Ovary (tissue), 10 donors: ENCODE measurements at places on chromosomes 2 and 18. TPM values are rescaled to one million over a fixed set of nuclear protein-coding genes. Genes with fewer than 3 reads are reported as not detected.

DNA sequence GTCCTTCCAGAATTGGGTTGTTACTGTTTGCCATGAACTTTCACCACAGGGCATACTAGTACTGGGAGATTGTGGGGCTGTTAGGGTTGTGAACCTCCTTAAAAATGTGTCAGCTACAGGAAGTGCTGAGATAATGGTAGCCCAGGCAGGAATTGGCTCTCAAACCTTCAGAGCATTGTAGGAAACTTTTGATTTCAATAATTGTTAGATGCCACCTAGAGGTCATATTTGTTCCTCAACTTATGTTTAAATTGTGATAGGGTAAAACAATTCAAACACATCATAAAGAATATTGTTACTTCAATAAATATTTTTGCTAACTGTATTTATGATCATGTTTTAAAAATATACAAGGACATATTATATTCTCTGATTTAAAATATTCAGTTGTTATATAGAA lies 594.6 kb downstream of the ADCYAP1 start:
- no peak for DNase-seq
- H3K36me3 ChIP-seq, result no peaks in the 10 kb centered on the region
- no peaks in the 10 kb centered on the region for H3K4me1 ChIP-seq
- no peaks in the 10 kb centered on the region for H3K27me3 ChIP-seq

- peak; percentile 82 for DNase-seq
- H3K36me3 ChIP-seq, result no peaks in the 10 kb centered on the region
- H3K27me3 ChIP-seq, result no peaks in the 10 kb centered on the region
- H3K4me1 ChIP-seq, result no peaks in the 10 kb centered on the region
Observed at GRCh38 chr2:85551698-85552678, 9.3 kb downstream of the GGCX start.

DNA sequence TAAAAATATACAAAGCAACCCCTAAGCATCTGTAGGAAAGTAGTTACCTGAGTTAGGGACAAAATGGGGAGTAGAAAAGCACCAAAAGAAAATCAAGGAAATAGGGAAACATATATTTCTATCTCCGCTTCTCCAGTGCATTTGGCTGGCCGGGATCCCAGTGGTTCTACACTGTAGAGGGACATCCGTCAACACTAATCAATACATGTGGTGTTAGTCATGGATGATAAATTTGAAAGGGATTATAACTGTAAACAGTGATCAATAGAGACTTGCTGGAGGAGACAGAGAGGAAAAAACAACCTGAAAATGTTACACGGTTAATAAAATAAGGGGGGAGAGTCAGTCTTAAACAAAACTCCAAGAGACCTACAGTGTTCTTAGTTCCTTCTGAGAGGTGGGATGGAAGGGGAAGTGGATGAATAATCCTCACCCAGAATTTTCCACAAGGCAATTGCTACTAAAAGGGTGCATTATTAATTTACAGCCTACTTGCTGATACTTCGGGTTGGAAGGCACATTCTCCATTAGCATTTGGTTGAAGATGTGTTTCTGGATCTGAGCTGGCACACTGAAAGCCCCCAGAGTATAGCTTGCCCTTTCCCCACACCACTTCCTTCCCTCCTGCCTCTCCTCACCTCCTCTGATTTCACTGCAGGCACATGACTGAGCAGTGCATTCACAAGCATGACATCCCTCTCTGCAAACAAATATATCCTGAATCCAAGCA lies 530.0 kb downstream of the BCL11A start:
- no peak overlapping the region for H3K4me3 ChIP-seq
- H3K36me3 ChIP-seq, result no peaks in the 10 kb centered on the region
- no peaks in the 10 kb centered on the region for H3K27me3 ChIP-seq
- no peak overlapping the region for H3K27ac ChIP-seq
- DNase-seq, result no peak

The PASK gene
- total RNA-seq, result 9.6 TPM

- no peak overlapping the region for H3K4me3 ChIP-seq
- no peaks in the 10 kb centered on the region for H3K27me3 ChIP-seq
- no peaks in the 10 kb centered on the region for H3K4me1 ChIP-seq
- H3K36me3 ChIP-seq, result no peaks in the 10 kb centered on the region
- H3K27ac ChIP-seq, result no peak overlapping the region
Observed at GRCh38 chr2:149000158-149000938, 38.2 kb upstream of the LYPD6B start.

The IL1R1 gene
- 6.5 TPM for total RNA-seq

GRCh38 chr2:75311993-75312392 lies 112.7 kb upstream of the TACR1 start:
- no peaks in the 10 kb centered on the region for H3K4me1 ChIP-seq
- H3K36me3 ChIP-seq, result no peaks in the 10 kb centered on the region
- H3K27me3 ChIP-seq, result no peaks in the 10 kb centered on the region
- no peak overlapping the region for H3K4me3 ChIP-seq
- H3K27ac ChIP-seq, result no peak overlapping the region

- DNase-seq, result peak; percentile 42
- H3K27ac ChIP-seq, result no peak overlapping the region
Observed at GRCh38 chr2:106104332-106105062, 89.6 kb downstream of the UXS1 start.

DNA sequence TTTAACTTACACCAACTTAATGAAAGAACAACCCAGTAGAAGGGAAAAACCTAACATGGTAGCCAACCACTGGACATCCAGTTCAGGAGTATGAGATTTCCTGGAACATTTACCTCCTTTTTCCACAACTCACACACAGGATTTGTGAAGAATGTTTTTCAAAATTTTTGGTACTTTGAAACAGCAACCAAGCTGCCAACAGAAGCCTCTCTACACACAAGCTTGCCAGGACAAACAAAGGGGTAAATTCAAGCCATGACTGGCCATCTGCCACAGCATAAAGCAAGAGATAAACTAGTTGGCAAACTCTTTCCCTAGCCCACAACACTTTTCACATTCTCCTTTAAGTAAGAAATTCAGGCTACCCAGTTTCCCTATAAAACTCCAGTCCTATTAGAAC lies 21.4 kb downstream of the MGAT4A start:
- no peak for DNase-seq
- H3K4me1 ChIP-seq, result peaks cover 3% of the 10 kb centered on the region
- no peaks in the 10 kb centered on the region for H3K36me3 ChIP-seq
- H3K4me3 ChIP-seq, result no peak overlapping the region
- no peaks in the 10 kb centered on the region for H3K27me3 ChIP-seq
- H3K27ac ChIP-seq, result no peak overlapping the region

The CAPN14 gene
- 0.08 TPM for total RNA-seq

DNA sequence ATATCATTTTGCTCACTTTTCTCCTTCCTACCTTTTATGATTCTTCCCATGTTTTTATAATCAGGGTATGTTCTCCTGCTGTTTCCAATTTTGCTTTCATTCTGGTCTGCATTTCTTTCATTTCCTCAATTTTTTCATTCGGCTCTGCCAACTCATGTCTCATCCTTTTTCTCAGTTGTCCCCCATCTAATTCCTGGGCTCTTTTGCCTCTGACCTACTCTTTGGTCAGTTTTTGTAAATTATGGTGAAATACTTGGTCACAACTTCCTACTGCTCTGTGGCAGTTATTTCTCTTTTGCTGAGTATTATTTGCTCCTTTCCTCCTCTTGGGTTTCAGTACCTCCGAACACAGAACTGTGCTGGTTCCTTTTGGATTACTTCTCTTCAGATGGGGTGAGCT lies 27.5 kb downstream of the MYO7B start:
- H3K4me1 ChIP-seq, result no peaks in the 10 kb centered on the region
- no peaks in the 10 kb centered on the region for H3K36me3 ChIP-seq
- H3K27me3 ChIP-seq, result no peaks in the 10 kb centered on the region
- H3K4me3 ChIP-seq, result no peak overlapping the region

DNA sequence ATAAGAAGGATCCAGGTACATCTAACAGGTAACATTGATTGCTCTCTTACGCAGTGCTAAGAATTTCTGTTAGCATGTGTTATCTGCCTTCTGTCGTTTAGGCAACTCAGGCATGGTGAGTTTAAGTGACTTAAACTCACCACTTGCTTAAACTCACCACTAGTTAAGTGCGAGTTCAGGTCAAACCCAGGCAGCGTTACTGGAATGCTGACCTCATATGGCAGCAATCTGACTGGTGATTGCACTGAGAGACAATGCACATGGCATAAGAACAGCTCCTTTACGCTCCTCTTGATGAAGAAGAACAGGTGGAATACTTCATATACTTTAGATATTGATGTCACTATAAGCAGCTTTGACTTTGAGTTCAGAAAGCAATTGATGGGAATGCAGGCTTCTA lies 954.1 kb downstream of the SOCS6 start:
- no peaks in the 10 kb centered on the region for H3K4me1 ChIP-seq
- H3K4me3 ChIP-seq, result no peak overlapping the region
- no peaks in the 10 kb centered on the region for H3K27me3 ChIP-seq

The CPO gene
- 0.23 TPM for total RNA-seq

The TSPYL6 gene
- total RNA-seq, result 0.10 TPM

The ATP8B1 gene
- 3.8 TPM for total RNA-seq

The COPS9 gene
- 169 TPM for total RNA-seq

The CFC1 gene
- total RNA-seq, result not detected

GRCh38 chr2:168611091-168611490 lies 155.0 kb downstream of the CERS6 start:
- peaks cover 1% of the 10 kb centered on the region for H3K4me1 ChIP-seq
- H3K36me3 ChIP-seq, result no peaks in the 10 kb centered on the region
- no peak overlapping the region for H3K27ac ChIP-seq
- no peak for DNase-seq

- H3K27ac ChIP-seq, result no peak overlapping the region
- DNase-seq, result no peak
Observed at GRCh38 chr18:49041435-49042245, 90.9 kb upstream of the SMAD7 start.

- peaks cover 49% of the 10 kb centered on the region for H3K4me1 ChIP-seq
- peak overlapping the region; percentile 90 for H3K27ac ChIP-seq
- no peaks in the 10 kb centered on the region for H3K27me3 ChIP-seq
- H3K36me3 ChIP-seq, result no peaks in the 10 kb centered on the region
- H3K4me3 ChIP-seq, result no peak overlapping the region
Observed at GRCh38 chr2:20615068-20615465, 35.8 kb downstream of the HS1BP3 start.

DNA sequence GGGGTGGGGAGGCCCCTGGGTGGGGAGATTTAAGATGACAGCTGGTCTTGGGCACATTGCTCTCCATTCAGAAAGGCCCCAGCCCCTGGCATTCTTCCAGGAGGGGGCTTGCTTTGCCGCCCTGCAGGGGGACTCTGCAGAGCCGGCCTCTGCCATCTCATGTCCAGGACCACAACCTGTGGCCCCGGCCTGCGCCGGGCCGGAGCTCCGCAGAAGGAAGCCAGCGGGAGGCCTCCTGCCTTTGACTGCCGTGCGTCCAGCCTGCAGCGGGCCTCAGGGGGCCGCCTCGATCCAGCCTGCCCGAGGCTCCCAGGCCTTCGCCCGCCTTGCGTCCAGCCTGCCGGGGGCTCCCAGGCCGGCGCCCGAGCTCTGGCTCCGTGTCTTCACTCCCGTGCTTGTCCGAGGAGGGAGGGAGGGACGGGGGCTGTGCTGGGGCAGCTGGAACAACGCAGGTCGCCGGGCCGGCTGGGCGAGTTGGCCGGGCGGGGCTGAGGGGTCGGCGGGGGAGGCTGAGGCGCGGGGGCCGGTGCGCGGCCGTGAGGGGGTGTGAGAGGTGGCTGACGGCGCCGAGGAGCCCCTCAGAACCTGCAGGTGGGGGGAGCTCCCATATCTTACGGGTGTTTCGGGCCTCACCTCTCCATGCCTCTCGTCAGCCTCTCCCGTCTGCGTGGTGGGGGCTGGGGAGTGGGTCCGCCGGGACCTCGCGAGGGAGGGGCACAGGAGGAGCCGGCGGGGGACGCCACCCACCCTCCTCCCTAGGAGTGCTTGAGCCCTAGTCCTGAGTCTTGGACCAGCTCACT lies 20.4 kb downstream of the GPC1 start:
- peaks cover 19% of the 10 kb centered on the region for H3K4me1 ChIP-seq
- peak overlapping the region; percentile 8 for H3K4me3 ChIP-seq
- no peaks in the 10 kb centered on the region for H3K36me3 ChIP-seq
- no peaks in the 10 kb centered on the region for H3K27me3 ChIP-seq
- peak; percentile 63 for DNase-seq

GRCh38 chr2:3523551-3524041 lies 4.3 kb upstream of the ADI1 start:
- H3K27me3 ChIP-seq, result no peaks in the 10 kb centered on the region
- no peak overlapping the region for H3K27ac ChIP-seq
- H3K4me3 ChIP-seq, result no peak overlapping the region
- peaks cover 13% of the 10 kb centered on the region for H3K4me1 ChIP-seq

GRCh38 chr2:176833671-176834070 lies 378.9 kb upstream of the HNRNPA3 start:
- H3K27ac ChIP-seq, result no peak overlapping the region
- H3K36me3 ChIP-seq, result no peaks in the 10 kb centered on the region
- no peak for DNase-seq
- H3K4me3 ChIP-seq, result no peak overlapping the region

GRCh38 chr2:88575051-88575450 lies 52.2 kb downstream of the EIF2AK3 start:
- no peaks in the 10 kb centered on the region for H3K36me3 ChIP-seq
- DNase-seq, result no peak
- H3K27ac ChIP-seq, result no peak overlapping the region
- H3K4me1 ChIP-seq, result no peaks in the 10 kb centered on the region
- H3K27me3 ChIP-seq, result no peaks in the 10 kb centered on the region

DNA sequence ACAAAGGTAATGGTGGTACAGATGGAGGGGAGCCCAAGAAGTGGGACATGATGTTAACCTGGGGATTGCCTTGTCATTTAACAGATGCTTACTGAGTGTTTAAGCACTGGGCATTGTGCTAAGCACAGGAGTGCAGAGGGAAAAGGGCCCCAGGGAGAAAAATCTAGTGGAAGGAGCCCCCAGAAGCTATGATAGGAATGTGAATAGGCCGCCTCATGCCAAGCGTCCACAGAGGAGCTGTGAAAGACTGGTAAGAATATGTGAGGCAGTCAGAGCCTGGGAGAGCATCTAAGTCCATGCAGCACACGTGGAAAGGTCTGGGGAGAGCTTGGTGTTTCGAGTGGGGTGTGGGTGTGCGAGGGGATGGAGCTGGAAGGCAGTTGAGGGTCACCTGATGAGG lies 5.5 kb downstream of the ZNF532 start:
- no peak overlapping the region for H3K27ac ChIP-seq
- H3K27me3 ChIP-seq, result no peaks in the 10 kb centered on the region

GRCh38 chr18:46071653-46072375 lies at the start of gene PSTPIP2:
Gene PSTPIP2 (minus strand): TSS chr18:46072260. CDS start chr18:46072188, 72 bp downstream.
- no peaks in the 10 kb centered on the region for H3K36me3 ChIP-seq
- peaks cover 9% of the 10 kb centered on the region for H3K4me1 ChIP-seq
- H3K27ac ChIP-seq, result no peak within 1 kb of the TSS
- no peaks in the 10 kb centered on the region for H3K27me3 ChIP-seq
- peak within 1 kb of the TSS; percentile 84 for H3K4me3 ChIP-seq
- DNase-seq, result peak; percentile 67

The VWA3B gene
- total RNA-seq, result 0.99 TPM

The VWC2L gene
- not detected for total RNA-seq

DNA sequence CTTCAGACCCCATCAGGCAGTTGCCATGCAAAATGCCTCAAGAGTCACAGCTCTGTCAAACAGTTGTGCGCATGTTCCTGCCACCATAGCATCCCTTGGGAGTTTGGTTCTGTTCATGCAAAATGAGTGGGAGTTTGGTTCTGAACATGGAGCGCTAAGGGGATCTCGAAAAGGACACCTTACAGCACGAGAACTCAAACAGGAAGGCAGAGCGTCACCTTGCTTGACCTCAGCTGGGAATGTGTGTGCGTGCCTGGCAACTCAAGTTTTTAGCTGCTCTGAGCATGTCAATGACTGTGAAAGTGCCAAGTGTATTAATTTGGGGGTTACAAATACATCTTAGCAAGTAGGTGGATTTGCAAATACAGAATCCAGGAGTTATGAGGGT lies 16.6 kb downstream of the MALL start:
- H3K27me3 ChIP-seq, result no peaks in the 10 kb centered on the region
- no peaks in the 10 kb centered on the region for H3K4me1 ChIP-seq
- H3K4me3 ChIP-seq, result no peak overlapping the region
- no peak for DNase-seq
- no peak overlapping the region for H3K27ac ChIP-seq
- H3K36me3 ChIP-seq, result no peaks in the 10 kb centered on the region

The DNAJC5G gene
- not detected for total RNA-seq
